SJCRH30 (cell line): ENCODE measurements at places on chromosomes 5 and 9. TPM values are rescaled to one million over a fixed set of nuclear protein-coding genes. Genes with fewer than 3 reads are reported as not detected.

- H3K27ac ChIP-seq: no peak overlapping the region
- no peak for DNase-seq
- no peaks in the 10 kb centered on the region for H3K4me1 ChIP-seq
Measured at GRCh38 chr9:109317979-109318741, 2.7 kb downstream of the EPB41L4B start.

GADD45G gene
- total RNA-seq: 23.2 and 23.5 TPM in 2 replicates

ANKRD31 gene
- total RNA-seq: 0.12 and 0.13 TPM in 2 replicates

DNA sequence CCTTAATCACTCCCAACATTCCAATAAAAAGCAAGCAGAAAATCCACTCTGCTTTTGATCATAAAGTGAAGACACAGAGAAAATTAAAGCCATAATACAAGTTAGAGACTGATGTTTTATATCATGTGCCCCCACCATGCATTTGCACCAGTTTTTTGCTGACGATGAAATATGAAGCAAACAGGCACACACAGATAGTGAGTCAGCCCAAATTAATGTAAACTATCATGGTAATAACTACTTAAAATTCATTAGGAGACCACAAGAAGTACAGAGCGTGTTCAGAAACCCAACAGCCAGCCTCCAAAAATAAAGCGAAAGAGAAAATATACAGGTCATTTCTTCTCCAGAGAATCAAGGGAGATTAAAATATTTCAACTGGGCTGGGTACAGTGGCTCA, 46.4 kb upstream of the KDM4C start:
- no peaks in the 10 kb centered on the region for H3K27me3 ChIP-seq
- no peaks in the 10 kb centered on the region for H3K4me1 ChIP-seq
- H3K36me3 ChIP-seq: no peaks in the 10 kb centered on the region
- no peak overlapping the region for H3K4me3 ChIP-seq

- H3K36me3 ChIP-seq: no peaks in the 10 kb centered on the region
- peaks cover 18% of the 10 kb centered on the region for H3K4me1 ChIP-seq
- no peaks in the 10 kb centered on the region for H3K27me3 ChIP-seq
- H3K4me3 ChIP-seq: no peak overlapping the region
- DNase-seq: no peak
- no peak overlapping the region for H3K27ac ChIP-seq
Measured at GRCh38 chr5:72369301-72369700, 49.1 kb downstream of the PTCD2 start.

UGT3A2 gene
- not detected in 2 replicates for total RNA-seq

GRCh38 chr9:70696694-70697335, 282.4 kb upstream of the KLF9 start:
- H3K36me3 ChIP-seq: no peaks in the 10 kb centered on the region
- H3K27ac ChIP-seq: no peak overlapping the region
- H3K4me3 ChIP-seq: no peak overlapping the region
- no peak for DNase-seq
- no peaks in the 10 kb centered on the region for H3K4me1 ChIP-seq

GRCh38 chr5:126909856-126910255, 120.5 kb downstream of the MARCHF3 start:
- no peak overlapping the region for H3K27ac ChIP-seq
- H3K27me3 ChIP-seq: no peaks in the 10 kb centered on the region
- no peak overlapping the region for H3K4me3 ChIP-seq
